ENCODE measurements at places on chromosomes 3 and 15. TPM values are rescaled to one million over a fixed set of nuclear protein-coding genes. Genes with fewer than 3 reads are reported as not detected.

DNA sequence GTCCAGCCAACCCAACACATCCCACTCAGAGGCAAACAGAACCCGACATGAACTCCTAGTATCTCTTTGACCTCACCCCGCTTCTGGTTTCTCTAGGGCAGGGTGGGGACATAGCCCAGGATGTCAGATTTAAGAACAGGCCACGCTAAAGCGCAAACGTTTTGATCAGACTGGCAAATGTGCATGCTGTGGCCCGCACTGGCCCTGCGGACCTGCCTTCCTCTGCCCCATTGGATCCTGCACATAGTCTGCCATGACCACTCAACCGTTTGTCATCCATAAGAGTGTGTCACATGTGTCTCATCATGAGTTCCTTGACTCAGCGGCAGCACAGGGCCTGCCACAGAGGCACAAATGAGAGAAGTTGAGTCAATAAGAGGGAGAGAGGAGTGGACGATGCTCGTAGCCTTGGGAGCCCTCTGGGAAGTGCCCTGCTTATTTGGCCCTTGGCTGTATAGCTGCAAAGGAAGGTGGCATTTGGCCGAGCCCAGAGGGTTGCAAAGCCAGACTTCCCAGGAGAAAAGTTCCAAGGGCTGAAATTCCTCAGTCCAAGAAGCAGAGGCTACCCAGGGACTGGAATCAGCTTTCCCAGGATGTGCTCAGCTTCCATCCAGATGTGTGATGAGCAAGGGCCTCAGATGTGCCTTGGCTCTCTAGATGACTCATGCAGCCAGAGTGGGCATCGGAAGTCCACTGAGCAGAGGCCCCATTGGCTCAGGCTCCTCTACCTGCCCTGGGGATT is 55.5 kb upstream of the SLCO2A1 start:
- no peaks in the 10 kb centered on the region for H3K27me3 ChIP-seq
- H3K4me3 ChIP-seq, result no peak overlapping the region
- no peak for DNase-seq
- no peaks in the 10 kb centered on the region for H3K4me1 ChIP-seq
- H3K36me3 ChIP-seq, result no peaks in the 10 kb centered on the region

GRCh38 chr3:10547841-10548783 is 42.7 kb upstream of the ATP2B2 start:
- H3K4me3 ChIP-seq, result no peak overlapping the region
- H3K4me1 ChIP-seq, result peaks cover 16% of the 10 kb centered on the region
- no peaks in the 10 kb centered on the region for H3K27me3 ChIP-seq
- no peaks in the 10 kb centered on the region for H3K36me3 ChIP-seq

The CD200 gene
- polyA plus RNA-seq, result 1.9 TPM

The GOLGA8G gene
- polyA plus RNA-seq, result not detected

- DNase-seq, result no peak
- H3K27ac ChIP-seq, result no peak overlapping the region
These were observed 46.2 kb downstream of the ABTB1 start for GRCh38 chr3:127718916-127719290.

DNA sequence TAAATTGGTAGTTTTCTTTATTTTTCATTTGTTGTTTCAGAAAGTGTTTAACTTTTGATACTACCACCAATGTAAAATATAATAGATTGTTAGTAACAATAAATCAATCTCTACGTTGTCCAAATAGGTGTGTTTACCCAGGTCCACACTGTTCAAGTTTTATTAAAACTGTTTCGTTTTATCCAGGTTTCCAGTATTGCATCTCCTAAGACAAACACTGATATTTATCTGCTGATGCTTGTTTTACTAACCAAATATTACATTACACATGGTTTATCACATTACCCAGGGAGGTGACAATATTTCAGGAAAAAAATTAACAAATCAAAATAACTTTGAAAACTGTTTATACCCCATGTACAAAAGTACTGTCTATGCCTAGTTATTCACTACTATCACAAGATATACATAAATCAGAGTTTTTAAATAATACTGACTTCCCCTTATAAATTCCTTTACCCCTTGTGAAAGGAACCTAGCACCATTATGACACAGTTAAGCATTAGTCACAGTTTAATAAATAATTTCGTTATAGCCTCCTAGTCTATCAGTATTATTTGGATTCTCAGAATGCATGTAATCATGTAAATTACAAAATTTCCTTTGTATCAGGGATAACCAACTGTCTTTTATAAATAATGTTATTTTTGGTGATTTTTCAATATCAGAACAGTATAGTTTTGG is 205.3 kb downstream of the ZBTB20 start:
- no peak for DNase-seq
- no peak overlapping the region for H3K27ac ChIP-seq
- H3K4me1 ChIP-seq, result no peaks in the 10 kb centered on the region
- no peak overlapping the region for H3K4me3 ChIP-seq
- no peaks in the 10 kb centered on the region for H3K36me3 ChIP-seq

The WDR6 gene
- 117 TPM for polyA plus RNA-seq

The PLSCR5 gene
- polyA plus RNA-seq, result not detected

The B3GALNT1 gene
- not detected for polyA plus RNA-seq

DNA sequence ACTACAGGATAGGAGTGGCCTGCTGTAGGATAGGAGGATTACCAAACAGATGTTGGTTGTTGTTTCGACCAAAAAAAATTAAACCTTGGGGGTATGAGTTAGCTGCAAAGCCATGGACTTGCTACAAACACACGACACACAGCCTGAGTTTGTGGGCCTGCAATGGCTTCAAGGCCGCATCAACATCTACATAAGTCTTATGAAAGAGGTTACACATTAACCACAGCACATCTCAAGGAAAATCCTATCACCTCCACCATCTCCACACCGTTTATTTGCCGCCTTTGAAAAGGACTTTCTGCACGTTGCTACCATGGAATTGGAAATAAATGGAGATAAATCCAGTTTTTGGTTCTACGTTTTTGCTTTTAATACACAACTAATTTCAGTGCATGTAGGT is 23.0 kb downstream of the LRIG1 start:
- no peak for DNase-seq
- H3K4me3 ChIP-seq, result no peak overlapping the region
- no peak overlapping the region for H3K27ac ChIP-seq
- no peaks in the 10 kb centered on the region for H3K27me3 ChIP-seq
- H3K4me1 ChIP-seq, result peaks cover 92% of the 10 kb centered on the region
- H3K36me3 ChIP-seq, result no peaks in the 10 kb centered on the region

DNA sequence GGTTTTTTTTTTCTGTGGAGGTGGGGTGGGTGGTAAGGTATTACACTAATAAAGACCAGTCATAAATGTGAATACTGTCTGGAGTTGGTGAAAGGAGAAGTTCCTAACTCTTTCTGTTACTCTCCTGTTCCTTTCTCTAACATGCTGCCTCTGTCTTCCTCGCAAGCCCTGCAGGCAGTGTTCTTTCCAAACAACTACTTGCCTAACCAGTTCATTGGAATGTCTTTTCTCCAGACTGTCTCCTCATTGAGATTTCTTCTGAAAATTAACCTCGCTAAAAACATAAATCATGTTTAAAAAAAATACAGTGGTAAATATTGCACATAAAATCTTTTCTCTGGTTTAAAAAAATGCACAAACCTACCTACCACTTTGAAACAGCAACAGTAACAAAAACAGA is 135.2 kb downstream of the TP63 start:
- H3K36me3 ChIP-seq, result no peaks in the 10 kb centered on the region
- no peak overlapping the region for H3K4me3 ChIP-seq
- no peak overlapping the region for H3K27ac ChIP-seq
- no peak for DNase-seq
- no peaks in the 10 kb centered on the region for H3K4me1 ChIP-seq
- H3K27me3 ChIP-seq, result peaks cover 6% of the 10 kb centered on the region

- H3K27ac ChIP-seq, result no peak overlapping the region
- H3K36me3 ChIP-seq, result no peaks in the 10 kb centered on the region
- H3K27me3 ChIP-seq, result no peaks in the 10 kb centered on the region
These were observed 163.8 kb downstream of the FBLN2 start for GRCh38 chr3:13712682-13713180.

- H3K4me3 ChIP-seq, result no peak overlapping the region
- H3K36me3 ChIP-seq, result no peaks in the 10 kb centered on the region
- no peaks in the 10 kb centered on the region for H3K4me1 ChIP-seq
These were observed 199.7 kb downstream of the CHL1 start for GRCh38 chr3:396293-396692.

DNA sequence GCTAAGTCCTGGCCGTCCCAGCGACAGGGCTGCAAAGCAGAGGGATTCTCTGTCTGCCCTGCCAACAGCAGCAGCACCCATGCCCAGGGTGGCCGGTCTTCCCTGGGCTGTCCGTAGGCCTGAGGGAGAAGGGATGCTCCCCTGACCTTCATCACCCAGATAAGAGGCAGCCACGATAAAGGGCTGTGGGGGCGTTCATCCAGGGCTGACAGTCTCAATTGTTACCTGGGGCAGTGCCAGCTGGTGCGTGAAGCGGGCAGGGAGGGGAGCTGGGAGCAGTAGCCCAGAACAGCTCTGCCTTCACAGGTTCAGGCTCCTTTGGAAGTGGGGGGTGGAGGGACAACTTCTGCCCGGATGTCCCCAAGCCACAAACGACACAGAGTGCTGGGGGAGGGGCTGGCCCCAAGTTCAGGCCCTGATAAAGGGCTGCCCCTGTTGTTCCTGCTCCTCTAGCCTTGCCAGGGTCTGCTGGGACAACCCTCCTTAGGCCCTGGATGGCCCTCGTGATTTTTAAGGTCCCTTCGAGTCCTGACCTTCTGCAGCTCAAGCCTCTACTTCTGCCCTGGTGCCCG is 94.7 kb downstream of the RAB11A start:
- H3K27me3 ChIP-seq, result peaks cover 7% of the 10 kb centered on the region
- H3K4me3 ChIP-seq, result no peak overlapping the region
- H3K4me1 ChIP-seq, result no peaks in the 10 kb centered on the region
- H3K27ac ChIP-seq, result no peak overlapping the region
- no peak for DNase-seq

The CFAP100 gene
- polyA plus RNA-seq, result not detected

GRCh38 chr15:25829073-25829472 is 34.1 kb downstream of the ATP10A start:
- no peak for DNase-seq
- no peaks in the 10 kb centered on the region for H3K27me3 ChIP-seq
- no peaks in the 10 kb centered on the region for H3K36me3 ChIP-seq

The FEZF2 gene
- not detected for polyA plus RNA-seq

DNA sequence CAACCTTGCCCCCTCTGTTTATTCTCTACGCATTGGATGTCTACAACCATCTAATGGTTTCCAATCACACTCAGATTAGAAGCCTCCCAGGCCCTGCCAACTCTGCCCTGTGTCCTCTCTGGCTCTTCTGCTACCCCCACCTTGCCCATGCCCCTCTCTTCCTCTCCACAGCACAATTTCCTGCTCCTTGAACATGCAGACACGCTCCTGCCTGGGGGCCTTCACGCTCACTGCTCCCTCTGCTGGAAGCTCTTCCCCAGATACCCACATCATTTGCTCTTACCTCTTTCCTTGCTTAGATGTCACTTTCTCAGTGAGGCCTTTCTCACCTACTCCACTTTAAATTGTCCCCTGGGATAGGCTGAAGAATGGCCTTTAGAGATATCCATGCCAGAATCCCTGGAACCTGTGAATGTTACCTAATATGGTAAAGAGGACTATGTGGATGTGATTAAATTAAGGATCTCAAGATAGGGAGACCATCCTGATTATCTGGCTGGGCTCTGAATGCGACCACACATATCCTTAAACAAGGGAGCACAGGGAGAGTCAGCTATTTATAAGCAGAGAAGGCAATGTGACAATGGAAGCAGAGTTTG is 9.9 kb downstream of the KY start:
- no peak overlapping the region for H3K4me3 ChIP-seq
- DNase-seq, result peak; percentile 41
- no peaks in the 10 kb centered on the region for H3K36me3 ChIP-seq
- no peaks in the 10 kb centered on the region for H3K27me3 ChIP-seq
- no peaks in the 10 kb centered on the region for H3K4me1 ChIP-seq
- H3K27ac ChIP-seq, result no peak overlapping the region

The KY gene
- not detected for polyA plus RNA-seq

- no peak overlapping the region for H3K4me3 ChIP-seq
- H3K27ac ChIP-seq, result no peak overlapping the region
- no peaks in the 10 kb centered on the region for H3K27me3 ChIP-seq
- no peaks in the 10 kb centered on the region for H3K4me1 ChIP-seq
These were observed 25.9 kb downstream of the RAD18 start for GRCh38 chr3:8937064-8938020.

The SEC11A gene
- polyA plus RNA-seq, result 186 TPM

The DNAH12 gene
- polyA plus RNA-seq, result not detected

The ALPK3 gene
- not detected for polyA plus RNA-seq

- H3K4me3 ChIP-seq, result no peak overlapping the region
- H3K27me3 ChIP-seq, result no peaks in the 10 kb centered on the region
- H3K4me1 ChIP-seq, result no peaks in the 10 kb centered on the region
- H3K36me3 ChIP-seq, result no peaks in the 10 kb centered on the region
- peak; percentile 61 for DNase-seq
- H3K27ac ChIP-seq, result no peak overlapping the region
These were observed 50.6 kb downstream of the SERP1 start for GRCh38 chr3:150495563-150496168.

GRCh38 chr3:10253731-10254130 is 5.5 kb downstream of the TATDN2 start:
- no peaks in the 10 kb centered on the region for H3K27me3 ChIP-seq
- peaks cover 46% of the 10 kb centered on the region for H3K36me3 ChIP-seq
- no peak for DNase-seq

The SNX1 gene
- 58.3 TPM for polyA plus RNA-seq

DNA sequence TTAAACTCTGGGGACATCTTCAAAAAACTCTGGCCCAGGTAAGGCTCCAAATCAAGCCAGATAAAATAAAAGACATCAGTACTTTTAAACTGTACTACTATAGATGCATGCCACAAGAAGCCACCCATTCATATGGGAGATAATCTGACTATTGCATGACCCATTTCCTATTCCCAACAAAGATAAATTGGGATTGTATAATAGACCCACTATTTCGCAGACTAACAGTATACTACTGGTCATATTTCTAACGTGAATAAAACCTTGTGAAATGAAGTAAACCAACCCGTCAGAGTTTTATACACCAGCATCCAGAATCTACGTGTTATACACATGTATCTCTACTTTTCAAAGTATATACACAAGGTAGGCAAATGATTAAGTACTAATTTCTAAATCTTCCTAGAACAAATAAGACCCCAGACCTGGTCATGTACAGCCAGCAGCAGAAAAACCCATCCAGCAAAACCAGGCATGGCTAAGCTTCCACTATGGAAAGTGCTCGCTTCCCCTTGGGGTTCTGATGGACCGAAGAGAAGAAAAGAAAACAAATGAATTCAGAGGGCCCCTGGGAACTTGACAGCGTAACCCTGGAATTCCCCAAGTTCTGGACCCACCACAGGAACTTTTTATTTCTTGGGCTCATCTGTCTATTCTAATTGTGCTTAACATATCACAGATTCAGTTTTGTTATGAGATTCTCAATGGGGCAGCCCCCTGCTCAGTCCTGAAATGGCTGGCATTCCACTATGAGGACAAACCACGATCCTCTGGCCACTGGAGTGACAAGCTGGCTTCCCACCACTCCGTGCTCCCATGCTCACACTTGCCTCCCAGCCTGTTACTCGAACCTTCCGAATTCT is 69.1 kb downstream of the MB21D2 start:
- no peak for DNase-seq
- H3K27ac ChIP-seq, result no peak overlapping the region
- H3K36me3 ChIP-seq, result no peaks in the 10 kb centered on the region
- H3K4me3 ChIP-seq, result no peak overlapping the region
- no peaks in the 10 kb centered on the region for H3K4me1 ChIP-seq

Data from CD4-positive, CD25-positive, alpha-beta regulatory T cell (primary cell).